ENCODE measurements at places on chromosomes 12 and 14.
A peak's percentile ranks its signal among the peaks of the same experiment; 100 is the strongest.

- DNase-seq: no peak
These were observed 332.9 kb downstream of the TMEM132D start for GRCh38 chr12:129570796-129571400.

DNA sequence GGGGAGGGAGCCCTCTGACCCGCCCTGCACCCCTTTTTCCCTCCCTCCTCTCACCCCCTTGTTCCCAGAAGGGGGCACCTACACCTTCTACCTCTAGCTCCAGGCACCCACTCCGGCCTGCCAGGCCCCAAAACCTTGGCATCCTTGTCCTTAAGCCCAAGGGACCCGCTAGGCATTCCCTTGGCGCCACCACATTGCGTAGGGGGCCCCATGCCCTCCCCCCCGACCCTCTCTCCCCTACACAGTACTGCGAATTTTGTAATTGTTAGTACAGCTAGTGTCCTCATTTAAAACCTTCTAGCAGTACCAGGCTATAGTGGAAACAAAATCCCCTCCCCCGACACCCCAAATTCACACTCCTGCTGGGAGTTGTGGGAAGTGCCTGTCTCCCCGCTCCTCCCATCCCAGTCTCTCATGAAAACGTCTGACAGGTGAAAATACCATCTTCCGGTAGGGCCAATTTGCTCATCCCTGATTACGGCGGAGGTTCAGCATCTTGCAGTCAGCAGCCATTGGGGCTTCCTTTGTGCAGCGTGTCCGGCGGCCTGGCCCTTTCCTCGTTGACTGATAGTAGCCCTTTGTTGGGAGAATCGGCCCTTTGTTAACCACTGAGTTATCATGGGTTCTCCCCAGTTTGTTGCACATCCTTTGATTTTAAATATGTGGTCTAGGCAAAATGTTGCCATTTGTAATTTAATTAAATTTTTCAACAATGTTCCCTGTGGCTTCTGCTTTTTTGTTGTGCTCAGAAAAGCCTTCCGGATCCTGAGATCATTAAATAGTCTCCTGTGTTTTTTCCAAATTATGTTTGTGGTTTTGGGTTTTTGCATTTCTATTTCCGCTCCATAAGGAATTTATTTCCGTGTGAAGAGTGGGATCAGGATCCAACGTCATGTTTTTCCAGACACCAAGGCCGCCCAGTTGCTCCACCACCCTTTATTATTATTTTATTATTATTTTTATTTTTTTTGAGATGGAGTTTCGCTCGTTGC is 7.9 kb upstream of the CEP170B start:
- peak; percentile 88 for DNase-seq

DNA sequence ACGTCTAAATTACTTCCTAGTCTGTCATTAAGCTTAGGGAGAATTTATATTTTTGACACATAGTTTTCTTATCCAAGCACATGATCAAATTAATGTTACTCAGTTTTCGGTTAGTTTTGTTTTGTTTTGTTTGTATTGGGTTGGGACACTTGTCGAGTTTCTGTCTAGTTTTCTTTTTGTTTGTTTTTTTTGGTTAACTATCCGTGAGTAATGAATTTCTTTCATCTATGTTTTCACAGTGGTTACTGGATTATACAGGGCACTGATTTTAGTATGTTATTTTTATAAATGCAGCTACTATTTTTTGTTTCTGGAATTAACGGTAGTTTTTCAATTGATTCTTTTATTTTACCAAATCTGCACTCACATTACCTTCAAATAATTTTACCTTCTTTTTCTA is 2.7 kb downstream of the KLRF1 start:
- DNase-seq: no peak

DNA sequence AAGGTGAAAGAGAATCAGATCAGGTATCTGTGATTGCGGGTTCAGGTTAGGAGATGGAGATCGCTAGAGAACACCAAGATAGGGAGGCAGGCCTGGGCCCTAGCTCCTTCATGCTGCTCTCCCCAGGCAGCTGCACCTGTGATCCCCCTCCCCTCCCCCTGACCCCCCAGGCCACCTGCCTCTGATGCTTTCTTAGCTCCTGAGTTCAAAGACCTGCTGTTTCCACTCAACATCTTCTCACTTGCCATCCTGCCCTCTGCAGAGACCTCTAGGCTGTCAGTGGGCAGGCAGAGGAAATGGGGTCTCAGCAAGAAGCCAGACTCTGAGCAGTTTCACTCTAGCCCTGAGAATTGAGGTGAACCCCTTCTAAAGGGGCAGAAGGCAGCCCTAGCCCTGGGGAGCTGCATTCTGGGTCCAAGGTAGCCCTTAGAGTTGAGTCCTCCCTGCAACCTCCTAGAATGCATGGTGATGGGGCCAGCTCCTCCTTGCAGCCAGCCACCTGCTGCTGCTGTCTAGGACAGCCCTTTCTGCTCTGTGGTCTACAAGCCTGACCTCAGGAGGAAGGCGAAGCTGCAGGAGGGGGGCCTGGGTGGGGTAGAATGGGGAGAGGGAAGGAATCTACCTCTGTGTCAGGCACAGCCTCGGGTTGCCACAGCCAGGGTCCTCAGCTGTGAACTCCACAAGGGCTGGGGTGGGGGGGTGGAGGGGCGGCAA is 6.4 kb upstream of the SLC48A1 start:
- DNase-seq: no peak

GRCh38 chr12:47973870-47974269 is 10.5 kb downstream of the TMEM106C start:
- no peak for DNase-seq

GRCh38 chr12:119783787-119784186 is 93.3 kb downstream of the CIT start:
- no peak for DNase-seq

- peak; percentile 46 for DNase-seq
These were observed 56.7 kb downstream of the FAM222A start for GRCh38 chr12:109770104-109770860.

GRCh38 chr14:37318938-37319337 is 121.2 kb downstream of the MIPOL1 start:
- no peak for DNase-seq

DNA sequence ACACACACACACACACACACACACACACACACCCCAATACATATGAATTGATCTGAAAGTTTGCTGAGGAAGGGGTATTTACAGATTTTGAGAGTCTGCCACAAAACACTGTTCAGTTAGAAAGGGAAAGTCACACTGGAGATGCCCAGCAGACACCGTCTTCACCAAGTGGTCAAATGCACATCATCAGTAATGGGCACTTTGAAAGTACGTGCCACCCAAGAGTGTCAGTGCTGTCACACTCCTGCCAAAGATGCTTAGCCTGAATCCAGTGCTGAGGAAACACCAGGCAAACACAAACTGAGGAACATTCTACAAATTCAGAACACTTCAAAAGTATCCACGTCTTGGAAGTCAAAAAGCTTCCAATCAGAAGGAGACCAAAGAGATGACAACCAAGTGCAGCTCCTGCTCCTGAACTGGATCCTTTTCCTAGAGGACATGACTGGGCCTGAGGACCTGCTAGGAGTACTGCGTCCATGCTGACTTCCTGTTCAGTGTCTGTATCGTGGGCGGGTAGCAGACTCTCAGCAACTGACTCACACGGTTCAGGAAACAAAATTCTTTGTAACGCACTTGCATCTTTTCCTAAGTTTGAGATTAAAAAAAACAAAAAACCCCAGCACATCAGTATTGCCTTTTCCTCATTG is 18.6 kb downstream of the PSMC1 start:
- DNase-seq: no peak

DNA sequence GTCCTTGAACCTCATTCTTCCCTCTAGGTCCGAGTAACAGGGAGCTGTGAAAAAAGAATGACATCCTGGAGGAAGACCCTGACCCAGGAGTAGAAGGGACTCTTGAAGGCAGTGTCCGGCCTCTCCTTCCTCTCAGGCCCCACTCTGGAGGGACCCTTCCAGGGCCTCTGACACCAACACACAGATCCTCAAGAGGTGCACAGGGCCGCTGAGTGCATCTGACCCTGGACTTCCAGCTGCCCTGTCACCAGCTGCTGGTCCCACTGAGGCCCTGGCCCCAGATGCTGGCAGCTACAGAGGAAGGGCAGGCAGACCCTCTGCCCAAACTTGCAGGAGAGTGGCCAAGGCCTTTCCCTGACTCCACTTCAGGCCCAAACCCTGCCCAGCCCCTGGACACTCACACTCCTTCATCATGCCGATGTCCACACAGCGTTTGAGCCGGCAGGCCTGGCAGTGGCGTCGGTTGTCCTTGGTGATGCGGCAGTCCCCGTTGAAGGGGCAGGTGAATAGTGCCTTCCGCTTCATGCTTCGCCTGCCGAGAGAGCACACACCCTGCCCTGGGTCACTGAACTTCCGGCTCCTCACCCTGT is 40.1 kb downstream of the VDR start:
- peak; percentile 35 for DNase-seq

- DNase-seq: no peak
These were observed 272.4 kb upstream of the FOXG1 start for GRCh38 chr14:28494196-28494595.

DNA sequence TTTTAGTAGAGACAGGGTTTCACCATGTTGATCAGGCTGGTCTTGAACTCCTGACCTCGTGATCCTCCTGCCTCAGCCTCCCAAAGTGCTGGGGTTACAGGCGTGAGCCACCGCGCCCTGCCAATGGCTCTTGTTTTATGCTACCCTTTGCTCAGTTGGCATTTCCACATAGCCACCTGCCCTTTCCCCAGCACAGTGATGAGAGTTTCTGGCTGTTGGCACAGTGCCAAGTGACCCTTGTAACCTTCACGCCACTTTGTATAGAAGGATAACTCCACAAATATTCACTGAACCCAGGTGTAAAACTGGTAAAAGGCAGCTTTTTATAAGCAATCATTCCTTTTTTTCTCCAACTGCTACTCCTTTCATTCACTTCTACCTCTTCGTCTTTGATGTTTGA is 18.5 kb upstream of the CCDC175 start:
- no peak for DNase-seq

DNA sequence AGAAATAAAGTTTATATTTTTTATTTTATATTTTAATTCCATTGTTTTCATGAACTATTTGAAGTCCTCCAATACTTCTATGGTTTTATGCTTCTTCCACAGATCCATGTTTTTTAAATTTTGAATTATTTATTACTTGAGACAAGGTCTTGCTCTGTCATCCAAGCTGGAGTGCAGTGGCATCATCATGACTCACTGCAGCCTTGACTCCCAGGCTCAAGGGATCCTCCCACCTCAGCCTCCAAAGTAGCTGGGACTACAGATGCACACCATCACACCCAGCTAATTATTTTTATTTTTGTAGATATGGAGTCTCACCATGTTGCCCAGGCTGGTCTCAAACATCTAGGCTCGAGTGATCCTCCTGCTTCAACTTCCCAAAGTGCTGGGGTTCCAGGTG is 28.8 kb upstream of the DLGAP5 start:
- DNase-seq: no peak

DNA sequence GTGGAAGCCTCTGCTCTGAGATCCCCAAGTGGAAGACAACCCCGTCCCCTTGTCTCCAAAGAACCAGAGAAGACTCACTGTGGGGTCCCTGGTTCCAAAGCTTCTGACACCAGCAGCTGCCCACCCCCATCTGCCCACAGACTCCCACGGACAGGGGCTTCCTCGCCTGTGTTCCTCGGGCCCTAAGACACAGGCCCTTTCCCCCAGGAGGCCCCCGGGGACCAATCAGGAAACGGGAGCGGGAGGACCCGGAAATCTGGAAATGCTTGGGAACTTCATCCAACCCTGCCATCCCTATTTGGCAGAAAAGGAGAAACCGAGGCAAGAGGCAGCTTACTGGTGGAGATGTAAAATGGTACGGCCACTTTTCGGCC is 113.1 kb downstream of the NCOR2 start:
- no peak for DNase-seq

DNA sequence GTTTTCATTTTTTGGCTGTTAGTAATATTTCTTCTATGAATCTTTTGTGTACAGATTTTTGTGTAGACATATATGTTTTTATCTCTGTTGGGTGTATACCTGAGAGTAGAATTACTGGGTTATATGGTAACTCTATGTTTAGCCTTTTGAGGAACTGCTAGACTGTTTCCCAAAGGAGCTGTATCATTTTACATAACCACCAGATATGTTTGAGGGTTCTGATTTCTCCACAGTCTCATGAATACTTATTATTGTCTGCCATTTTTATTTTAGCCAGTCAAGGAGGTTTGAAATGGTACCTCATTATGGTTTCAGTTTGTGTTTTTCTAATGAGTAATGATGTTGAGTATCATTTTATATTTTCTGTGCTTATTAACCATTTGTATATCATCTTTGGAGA is 1.9 kb downstream of the PCNX4 start:
- DNase-seq: no peak

DNA sequence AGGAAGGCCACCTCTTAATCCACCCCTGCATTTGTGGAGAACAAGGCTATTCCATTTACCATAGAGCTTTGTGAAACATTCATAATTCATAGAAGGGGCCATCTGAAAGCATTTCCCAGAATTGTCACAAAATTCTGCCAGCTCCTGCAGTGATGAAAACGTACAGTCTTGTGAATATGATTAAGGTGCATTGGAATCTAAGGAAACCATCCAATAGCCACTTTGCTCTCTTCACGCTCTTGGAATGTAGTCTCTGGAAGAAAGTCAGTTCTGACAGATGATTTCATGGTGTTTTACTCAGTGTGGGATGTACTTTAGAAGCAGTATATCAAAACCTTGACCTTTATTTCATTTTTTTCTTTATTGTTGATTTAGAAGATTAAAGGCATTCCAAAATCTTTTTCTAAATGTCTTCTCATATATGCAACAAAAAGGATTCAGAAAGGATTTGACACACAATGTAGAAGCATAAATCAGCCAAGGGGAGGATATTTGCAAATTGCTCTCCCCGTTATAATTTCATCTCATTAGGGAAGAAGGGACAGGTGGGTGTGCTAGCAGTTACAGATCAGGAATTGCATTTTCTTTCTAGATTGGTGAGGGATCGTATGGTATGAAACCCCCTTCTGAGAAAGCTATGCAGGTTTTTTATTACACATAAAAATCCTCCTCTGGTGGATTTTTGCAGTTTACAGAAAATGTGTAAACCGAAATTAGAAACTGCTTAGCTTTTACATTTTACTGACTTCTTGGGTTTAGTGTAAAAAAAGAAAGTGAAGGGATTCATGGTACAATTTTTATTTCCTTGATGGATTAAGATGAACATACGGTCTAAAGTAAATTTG is 390.2 kb downstream of the LRIG3 start:
- DNase-seq: no peak

DNA sequence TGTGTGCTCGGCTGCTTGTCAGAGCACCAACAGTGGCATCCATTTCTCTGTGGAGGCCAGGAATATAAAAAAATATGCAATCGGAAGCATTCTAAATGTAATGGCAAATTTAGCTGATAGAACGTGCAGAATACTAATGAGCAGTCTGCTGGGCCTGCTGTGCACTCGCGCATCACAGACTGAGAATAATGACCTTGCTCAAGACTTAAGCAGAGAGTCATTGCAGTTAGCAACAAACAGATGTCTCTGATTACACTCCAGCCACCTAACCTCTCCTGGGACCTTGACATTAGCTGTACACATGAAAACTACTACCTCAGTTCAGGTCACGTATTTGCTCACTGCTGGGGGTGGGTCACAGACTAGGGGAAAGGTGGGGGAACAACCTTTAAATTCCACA is 269.2 kb upstream of the DAAM1 start:
- no peak for DNase-seq

GRCh38 chr14:93950948-93951634 is 23.9 kb downstream of the FAM181A start:
- DNase-seq: no peak

GRCh38 chr14:61120576-61120975 is 139.5 kb downstream of the SLC38A6 start:
- DNase-seq: no peak

GRCh38 chr14:82146846-82147245 is 613.2 kb upstream of the SEL1L start:
- no peak for DNase-seq
